Brain microvascular endothelial cell (primary cell): ENCODE measurements at places on chromosomes 5 and 9.

- peak; percentile 14 for DNase-seq
Measured at GRCh38 chr9:129549684-129550083, 71.2 kb downstream of the C9orf50 start.

- no peak for DNase-seq
Measured at GRCh38 chr5:14908172-14908571, 36.6 kb upstream of the ANKH start.

DNA sequence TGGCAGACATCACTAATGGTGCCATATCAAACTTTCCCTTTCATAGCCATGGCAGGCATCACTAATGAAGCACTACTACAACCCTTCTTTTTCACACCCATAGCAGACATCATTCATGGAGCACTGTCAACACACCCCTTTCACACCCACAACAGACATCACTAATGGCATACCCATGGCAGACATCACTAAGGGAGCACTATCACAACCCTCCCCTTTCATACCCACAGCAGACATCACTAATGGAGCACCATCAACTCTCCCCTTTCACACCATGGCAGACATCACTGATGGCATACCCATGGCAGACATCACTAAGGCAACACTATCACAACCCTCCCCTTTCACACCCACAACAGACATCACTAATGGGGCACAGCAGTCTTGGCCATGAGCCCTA lies 33.7 kb downstream of the LAMC3 start:
- no peak for DNase-seq

- DNase-seq = no peak
Measured at GRCh38 chr5:53575831-53576230, 15.4 kb downstream of the NDUFS4 start.

GRCh38 chr5:528629-529511 lies 4.6 kb upstream of the SLC9A3 start:
- no peak for DNase-seq

DNA sequence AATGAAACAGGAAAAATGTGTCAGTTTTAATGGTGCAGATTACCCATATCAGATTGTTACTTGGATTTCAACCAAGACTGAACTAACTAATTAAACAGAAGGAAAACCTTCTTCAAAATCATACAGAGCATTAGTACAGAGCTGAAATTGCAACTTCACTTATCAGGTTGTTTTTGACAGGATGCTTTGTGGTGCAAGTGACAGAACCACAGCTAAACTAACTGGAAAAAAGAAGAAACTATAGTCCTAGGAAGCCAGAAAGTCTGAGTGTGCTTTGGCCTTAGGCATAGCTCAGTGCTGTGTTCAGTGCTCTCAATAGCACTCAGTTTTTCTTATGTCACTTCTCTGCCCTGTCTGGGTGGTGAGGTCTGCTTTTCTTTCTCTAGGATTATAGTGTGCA lies 267.4 kb downstream of the CHSY3 start:
- DNase-seq = no peak

GRCh38 chr9:130680836-130681768 lies 12.5 kb upstream of the EXOSC2 start:
- peak; percentile 76 for DNase-seq

DNA sequence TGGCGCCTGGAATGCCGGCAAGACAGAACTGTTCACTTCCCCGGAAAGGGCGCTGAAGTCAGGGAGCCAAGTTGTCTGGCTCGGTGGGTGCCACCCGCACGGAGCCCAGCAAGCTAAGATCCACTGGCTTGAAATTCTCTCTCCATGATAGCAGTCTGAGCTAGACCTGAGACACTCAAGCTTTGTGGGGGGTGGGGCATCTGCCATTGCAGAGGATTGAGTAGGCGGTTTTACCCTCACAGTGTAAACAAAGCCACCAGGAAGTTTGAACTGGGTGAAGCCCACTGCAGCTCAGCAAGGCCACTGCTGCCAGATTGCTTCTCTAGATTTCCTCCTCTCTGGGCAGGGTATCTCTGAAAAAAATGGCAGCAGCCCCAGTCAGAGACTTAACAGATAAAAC lies 277.4 kb downstream of the SLCO4C1 start:
- DNase-seq = no peak

DNA sequence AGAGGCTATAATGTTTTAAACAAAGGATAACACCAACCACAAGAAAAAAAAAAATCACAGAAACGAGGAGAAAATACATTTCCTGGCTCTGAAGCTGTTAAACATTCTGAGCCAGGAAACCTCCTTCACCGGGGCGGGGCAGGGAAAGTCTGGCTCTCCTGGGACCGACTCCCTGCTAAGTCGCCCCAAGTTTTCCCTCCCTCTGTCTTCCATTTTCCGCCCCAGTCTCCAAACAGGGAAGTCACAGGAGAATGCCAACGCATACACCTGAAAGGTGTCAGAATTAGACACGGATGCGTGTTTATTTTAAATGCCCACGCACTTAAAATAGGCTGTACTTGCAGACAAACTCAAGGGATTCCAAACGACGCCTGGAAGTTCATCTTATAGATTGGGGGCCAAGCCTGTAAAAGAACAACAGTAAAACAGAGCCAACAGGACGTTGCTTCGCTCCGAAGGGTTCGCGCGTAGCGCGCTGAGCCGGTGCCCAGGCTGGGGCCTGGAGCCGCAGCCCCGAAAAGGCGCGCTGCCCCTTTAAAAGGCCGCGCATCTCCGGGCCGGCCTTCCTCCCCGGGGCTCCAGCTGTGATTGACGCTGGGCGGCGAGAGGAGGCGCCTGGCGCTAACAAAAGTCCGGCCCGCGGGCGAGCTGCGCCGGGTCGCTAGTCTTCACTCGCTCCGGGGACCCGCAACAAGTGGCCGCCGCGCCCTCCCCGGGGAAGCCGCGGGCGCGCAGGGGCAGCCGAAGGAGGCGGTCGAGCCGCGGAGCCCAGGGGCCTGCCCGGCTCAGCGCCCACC lies at the start of gene FBXL7:
FBXL7 (plus strand) TSS at position 653 of the 797 bp plus-strand sequence.
- peak; percentile 71 for DNase-seq

GRCh38 chr5:969408-969839 lies 39.2 kb upstream of the NKD2 start:
- no peak for DNase-seq

GRCh38 chr9:114155995-114156656 lies 789 bp downstream of the COL27A1 start:
- no peak for DNase-seq

- DNase-seq = no peak
Measured at GRCh38 chr5:662751-663435, 30.3 kb downstream of the TPPP start.

DNA sequence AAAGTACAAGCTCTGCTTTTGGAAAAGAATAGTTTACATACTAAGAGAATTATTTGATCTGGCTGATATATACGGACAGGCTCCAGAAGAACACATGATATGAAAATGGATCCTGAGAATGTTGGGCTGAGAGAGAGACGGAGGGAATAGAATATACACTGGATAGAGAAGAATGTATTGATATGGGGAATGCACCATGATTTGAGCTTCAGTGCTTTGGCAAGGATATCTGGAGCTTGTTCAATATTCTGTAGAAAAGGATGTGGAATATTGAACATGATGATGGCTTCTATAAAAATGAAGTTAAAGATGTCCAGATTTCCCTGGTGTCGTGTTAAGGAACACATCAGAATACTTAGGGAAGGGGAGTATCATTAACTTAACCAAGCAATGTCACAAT lies 280.5 kb upstream of the VLDLR start:
- DNase-seq = no peak

DNA sequence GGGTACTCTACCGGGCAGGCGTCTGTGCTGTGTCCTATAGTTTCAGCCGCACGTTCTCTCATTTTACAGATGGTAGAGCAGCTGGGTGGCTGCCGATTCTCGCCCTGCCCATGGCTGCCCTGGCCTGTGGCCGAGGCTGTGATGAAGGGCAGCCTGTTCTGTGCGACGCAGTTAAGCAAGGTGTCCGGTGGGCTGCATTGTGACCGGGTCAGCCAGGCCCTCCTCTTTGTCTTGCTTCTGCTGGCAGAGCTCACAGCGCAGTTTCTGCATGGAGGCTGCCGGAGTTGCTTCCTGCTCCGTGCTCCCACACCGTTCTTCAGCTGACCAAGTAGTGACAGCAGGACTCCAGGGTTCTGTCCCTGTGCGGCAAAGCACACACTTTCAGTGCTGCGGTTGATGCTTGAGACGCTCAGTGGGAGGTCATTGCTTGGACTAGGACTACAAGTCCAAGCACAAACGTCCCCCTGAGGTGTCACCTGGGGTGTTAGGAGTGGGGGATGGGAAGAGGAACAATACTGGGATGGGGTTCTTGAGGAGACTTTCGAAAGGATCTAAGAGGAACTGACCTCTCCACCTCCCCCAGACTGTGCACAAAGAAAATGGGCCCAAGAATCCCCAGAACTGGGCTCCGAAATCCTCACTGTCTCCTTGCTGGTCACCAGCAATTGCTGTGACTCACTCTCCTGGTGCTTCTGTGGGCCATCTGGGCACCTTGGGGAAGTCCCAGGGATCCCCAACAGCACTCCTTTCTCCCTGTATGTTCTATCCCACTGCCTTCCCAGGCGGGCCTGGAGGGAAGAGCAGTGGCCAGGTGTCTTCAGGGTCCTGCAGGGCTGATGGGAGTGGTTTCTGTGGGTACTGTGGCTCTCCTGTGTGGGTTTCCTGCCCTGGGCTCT lies 58.2 kb downstream of the GADD45G start:
- no peak for DNase-seq

DNA sequence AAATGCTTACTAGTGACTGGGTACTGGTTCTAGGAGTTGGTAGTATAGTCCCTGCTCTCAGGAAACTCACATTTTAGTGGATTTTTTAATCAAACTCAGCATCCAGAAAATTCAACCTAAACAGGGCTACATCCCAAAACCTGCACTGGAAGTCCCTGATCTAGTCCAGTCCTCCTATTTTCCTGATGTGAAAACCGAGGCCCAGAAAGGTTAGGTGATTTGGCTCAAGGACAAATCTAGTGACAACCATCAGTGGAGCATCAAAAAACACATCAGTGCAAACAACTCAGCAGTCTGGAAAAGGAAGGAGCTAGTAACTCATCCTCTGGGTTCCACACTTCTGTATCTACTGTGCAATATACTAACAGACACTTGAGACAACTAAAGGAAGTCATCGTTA lies 38.2 kb downstream of the SERINC5 start:
- no peak for DNase-seq

DNA sequence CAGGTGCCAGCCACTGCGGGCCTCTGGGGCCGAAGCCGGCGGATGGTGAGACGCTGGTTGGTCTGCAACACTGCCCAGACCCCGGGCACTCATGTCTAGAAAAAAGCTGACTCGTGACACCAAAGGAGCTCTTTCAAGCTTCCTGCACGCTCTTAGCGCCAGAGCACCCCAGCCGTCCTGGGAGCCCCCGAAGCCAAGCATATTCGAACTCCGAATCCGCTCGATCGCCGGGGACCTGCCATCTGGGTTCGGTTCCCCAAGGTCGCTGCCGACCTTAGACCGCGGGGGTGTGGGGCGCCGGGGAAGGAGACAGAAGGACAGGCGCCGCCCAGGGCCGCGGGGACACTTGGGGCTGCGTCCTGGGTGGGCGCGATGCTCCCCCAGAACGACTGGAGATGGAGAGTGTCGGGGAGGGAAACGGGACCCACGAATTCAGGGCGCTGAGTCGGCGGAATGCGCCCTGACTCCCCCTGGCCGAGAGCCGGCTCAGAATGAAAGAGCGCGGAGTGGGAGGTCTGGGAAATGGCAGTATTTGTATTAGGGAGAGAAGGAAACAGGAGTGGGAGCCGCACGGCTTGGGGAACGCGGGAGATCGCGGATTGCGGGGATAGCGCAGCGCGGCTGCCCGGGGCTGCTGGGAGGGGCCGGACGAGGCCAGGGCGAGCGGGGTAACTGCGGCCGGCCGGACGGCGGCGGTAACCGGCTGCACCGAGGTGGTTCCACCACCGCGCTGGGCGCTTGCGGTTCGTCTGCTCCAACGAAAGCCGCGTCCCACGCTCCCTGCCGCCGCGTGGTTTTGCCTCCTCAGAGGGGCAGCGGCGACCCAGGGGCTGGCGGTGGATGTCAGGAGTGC lies 20.1 kb upstream of the MARCHF6 start:
- no peak for DNase-seq

- DNase-seq = peak; percentile 36
Measured at GRCh38 chr5:109630093-109630492, 59.6 kb upstream of the MAN2A1 start.

DNA sequence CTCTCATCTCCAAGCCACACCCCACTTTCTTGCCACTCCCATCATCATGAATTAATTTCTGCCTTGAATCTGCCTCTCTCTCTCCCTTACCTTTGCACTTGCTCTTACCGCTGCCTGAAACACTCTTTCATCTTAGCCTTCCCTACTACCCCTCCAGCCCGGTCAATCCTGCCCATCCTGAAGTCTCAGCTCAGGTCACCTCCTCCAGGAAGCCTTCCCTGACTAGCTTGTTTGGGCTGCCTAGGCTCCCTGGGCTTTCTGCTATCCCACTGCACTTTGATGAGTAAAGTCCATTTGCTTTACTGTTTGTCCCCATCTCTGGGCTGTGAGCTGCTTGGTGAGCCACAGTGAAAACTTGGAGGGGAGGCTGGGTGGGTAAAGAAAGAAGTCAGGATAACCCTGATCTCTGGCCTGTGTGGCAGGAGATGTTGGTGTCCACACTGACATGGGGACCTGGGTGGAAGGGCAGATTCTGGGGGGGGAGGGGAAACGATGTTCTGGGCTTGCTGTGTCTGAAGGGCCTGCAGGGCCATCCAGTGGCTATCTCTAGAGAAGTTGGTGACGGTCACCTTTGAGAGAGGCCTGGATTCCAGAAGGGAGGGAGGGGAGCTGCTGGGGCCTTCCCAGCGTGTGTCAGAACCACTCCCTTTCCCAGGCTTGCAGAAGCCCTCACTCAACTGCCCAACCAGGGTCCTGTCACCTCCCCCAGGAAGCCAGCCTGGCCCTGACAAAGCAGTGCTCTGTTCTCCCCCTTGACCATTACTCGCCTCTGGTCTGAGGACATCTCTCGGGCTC lies 75.0 kb upstream of the DAB2IP start:
- DNase-seq = no peak

- peak; percentile 40 for DNase-seq
Measured at GRCh38 chr5:134769206-134769605, 10.6 kb downstream of the DDX46 start.

GRCh38 chr5:149300441-149300840 lies 28.8 kb downstream of the AFAP1L1 start:
- no peak for DNase-seq
